ENCODE measurements at places on chromosomes 4 and X. TPM values are rescaled to one million over a fixed set of nuclear protein-coding genes. Genes with fewer than 3 reads are reported as not detected.

YY2 gene
- 0.65 TPM for total RNA-seq

SLC9B1 gene
- total RNA-seq: not detected

CNGA1 gene
- total RNA-seq: not detected

CSN1S1 gene
- not detected for total RNA-seq

MUC7 gene
- total RNA-seq: not detected

ADH1B gene
- total RNA-seq: 0.65 TPM

DDX60 gene
- 10.4 TPM for total RNA-seq

FGFR3 gene
- 0.88 TPM for total RNA-seq

IGSF1 gene
- total RNA-seq: 0.48 TPM

SLC25A31 gene
- total RNA-seq: not detected

SRPX gene
- total RNA-seq: 186 TPM

FAM9B gene
- 0.88 TPM for total RNA-seq

FAM236A gene
- not detected for total RNA-seq

HOPX gene
- 2.2 TPM for total RNA-seq

FGF16 gene
- 0.13 TPM for total RNA-seq

AMBN gene
- total RNA-seq: not detected

TMEM150C gene
- total RNA-seq: 5.0 TPM

POLN gene
- 0.96 TPM for total RNA-seq

CFAP99 gene
- total RNA-seq: not detected

IQCM gene
- not detected for total RNA-seq

SHROOM4 gene
- total RNA-seq: 0.72 TPM

RAB9A gene
- total RNA-seq: 38.9 TPM

KIT gene
- 7.3 TPM for total RNA-seq

MAGEA12 gene
- not detected for total RNA-seq

ESX1 gene
- total RNA-seq: not detected

ATP10D gene
- 8.5 TPM for total RNA-seq

ARHGAP36 gene
- total RNA-seq: not detected

FGF5 gene
- 3.4 TPM for total RNA-seq

SLC25A53 gene
- total RNA-seq: 4.1 TPM

NUP62CL gene
- not detected for total RNA-seq

ATOH1 gene
- total RNA-seq: not detected

MFAP3L gene
- total RNA-seq: 2.5 TPM

CC2D2A gene
- 17.8 TPM for total RNA-seq

VEGFC gene
- 63.4 TPM for total RNA-seq

TRIM2 gene
- total RNA-seq: 27.1 TPM

CTSO gene
- 10.6 TPM for total RNA-seq

MAGEB17 gene
- 0.08 TPM for total RNA-seq

HMX1 gene
- total RNA-seq: not detected

PFKFB1 gene
- not detected for total RNA-seq

PAGE2B gene
- total RNA-seq: not detected

HSFX2 gene
- 0.40 TPM for total RNA-seq

PPARGC1A gene
- total RNA-seq: 7.4 TPM

GLUD2 gene
- 1.1 TPM for total RNA-seq

FGB gene
- not detected for total RNA-seq

USP51 gene
- total RNA-seq: 0.65 TPM

GALNT7 gene
- 24.7 TPM for total RNA-seq

STK32B gene
- 0.52 TPM for total RNA-seq

SLC16A2 gene
- total RNA-seq: 11.8 TPM

All from epithelial cell of alveolus of lung (primary cell).